ENCODE measurements at places on chromosomes 3 and 15.

GRCh38 chr15:93413745-93414144, 324.7 kb upstream of the RGMA start:
- DNase-seq: no peak

- peak; percentile 41 for DNase-seq
Observed at GRCh38 chr15:74901612-74902063, 5.0 kb downstream of the FAM219B start.

DNA sequence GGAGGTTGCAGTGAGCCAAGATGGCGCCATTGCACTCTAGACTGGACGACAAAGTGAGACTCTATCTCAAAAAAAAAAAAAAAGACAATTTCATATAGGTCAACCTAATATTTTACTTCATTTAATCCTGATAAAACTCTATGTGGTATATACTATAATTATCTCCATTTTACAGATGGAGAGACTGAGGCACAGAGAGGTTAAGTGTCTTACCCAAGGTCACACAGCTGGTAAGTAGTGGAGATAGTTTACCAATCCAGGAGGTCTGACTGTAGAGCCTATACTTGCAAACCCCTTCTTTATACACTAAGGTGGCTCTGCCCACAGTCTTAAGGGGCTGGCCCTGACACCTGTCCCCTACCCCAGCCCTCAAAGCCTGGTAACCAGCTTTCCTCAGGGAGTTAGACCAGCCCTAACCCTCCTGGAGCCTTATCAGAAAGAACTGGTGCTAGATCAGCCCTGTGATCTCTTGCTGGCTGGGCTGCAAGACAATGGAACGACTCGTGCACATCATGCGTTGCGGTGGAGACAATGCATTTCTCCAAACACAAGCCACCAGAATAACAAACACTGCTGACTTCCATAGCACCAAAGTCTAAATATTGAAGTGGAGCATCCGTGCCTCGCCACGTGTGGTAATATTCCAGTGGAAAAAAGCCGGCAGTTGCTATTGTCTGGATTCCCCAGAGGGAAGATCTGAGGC, 60.0 kb upstream of the SMAD3 start:
- no peak for DNase-seq

DNA sequence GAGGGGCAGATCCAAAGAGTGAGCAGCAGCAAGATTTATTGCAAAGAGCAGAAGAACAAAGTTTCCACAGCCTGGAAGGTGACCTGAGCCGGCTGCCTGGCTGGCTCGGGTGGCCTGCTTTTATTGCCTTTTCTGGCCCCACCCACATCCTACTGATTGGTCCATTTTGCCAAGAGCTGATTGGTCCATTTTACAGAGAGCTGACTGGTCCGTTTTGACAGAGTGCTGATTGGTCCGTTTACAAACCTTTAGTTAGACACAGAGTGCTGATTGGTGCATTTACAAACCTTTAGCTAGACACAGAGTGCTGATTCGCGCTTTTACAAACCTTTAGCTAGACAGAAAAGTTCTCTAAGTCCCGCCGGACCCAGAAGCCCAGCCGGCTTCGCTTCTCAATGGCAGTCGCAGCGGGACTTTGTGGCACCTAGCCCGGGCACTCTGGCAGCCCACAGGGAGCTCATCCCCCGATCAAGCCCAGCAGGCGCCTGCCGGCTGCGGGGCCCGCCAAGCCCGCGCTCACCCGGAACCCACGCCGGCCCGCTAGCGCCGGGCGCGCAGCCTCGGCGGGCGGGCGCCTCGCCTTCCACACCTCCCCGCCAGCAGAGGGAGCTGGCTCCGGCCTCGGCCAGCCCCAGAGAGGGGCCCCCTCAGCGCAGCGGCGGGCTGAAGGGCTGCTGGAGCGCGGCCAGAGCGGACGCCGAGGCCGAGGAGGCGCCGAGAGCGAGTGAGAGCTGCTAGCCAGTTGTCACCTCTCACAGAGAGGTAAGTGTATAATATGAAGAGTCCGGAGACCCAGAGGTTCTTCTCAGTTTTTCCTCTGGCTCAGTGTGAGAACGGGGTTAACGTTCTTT, 339.2 kb downstream of the CHL1 start:
- peak; percentile 48 for DNase-seq

DNA sequence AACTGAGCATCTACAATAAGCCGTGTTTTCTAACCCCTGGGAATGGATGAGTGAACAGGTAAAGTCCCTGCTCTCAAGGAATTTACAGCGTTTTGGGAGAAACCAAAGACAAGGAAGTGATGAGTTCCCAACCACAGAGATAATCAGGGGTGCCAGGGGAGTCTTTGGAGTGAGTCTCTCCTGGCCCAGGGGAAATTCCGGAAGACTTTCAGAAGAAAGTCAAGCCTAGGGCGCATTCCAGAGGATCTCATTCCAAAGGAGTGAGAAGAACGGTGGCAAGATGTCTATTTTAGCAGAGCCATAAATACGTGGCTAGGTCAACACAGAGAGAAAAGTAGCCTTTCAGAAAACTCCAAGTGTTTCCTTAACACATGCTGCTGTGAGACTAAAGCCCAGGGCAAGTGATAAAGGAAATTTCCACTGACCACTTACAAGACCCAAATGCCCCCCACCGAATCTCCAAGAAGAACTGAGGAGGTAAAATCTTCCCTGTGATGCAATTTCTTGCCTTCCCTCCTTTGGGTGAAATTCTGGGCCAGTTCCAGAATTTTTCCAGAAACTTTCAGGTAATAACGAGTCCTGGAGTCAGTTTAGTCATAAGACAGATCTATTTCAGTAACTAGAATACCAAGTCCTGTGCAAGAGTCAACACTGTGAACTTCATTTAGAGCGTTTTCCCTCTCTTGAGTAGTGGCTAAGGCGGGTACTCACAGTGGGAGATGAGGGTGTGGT, 437.4 kb downstream of the NR2F2 start:
- DNase-seq: no peak

DNA sequence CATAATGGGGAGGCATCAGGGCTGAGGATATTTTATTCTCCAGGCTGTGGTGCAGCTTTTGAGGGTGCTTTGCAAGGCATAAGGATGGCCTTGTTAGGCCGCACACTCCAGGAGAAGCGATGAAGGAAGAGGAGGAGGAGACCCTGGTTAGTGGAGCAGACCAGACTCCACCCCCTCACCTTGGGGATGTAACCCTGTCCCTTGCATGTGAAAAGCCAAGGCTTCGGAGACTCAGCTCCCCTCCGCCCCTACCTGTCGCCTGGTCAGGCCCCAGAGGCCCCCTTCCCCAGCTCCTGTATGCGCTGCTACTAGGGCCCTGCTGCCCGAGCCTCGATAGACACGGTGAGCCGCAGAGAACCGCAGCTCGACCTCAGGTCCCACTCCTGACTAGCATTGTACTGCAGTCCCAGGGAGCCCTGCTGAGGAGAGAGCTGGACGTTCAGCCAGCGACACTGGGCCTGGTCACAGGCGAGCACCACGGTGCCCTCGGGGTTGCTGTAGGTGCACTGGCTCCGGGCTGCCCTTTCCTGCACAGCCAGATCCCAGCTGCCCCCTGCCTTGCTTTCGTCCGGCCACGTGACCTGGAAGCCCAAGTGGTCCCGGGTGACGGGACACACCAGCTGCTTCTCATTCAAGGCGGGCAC, 10.2 kb downstream of the CPN2 start:
- no peak for DNase-seq

DNA sequence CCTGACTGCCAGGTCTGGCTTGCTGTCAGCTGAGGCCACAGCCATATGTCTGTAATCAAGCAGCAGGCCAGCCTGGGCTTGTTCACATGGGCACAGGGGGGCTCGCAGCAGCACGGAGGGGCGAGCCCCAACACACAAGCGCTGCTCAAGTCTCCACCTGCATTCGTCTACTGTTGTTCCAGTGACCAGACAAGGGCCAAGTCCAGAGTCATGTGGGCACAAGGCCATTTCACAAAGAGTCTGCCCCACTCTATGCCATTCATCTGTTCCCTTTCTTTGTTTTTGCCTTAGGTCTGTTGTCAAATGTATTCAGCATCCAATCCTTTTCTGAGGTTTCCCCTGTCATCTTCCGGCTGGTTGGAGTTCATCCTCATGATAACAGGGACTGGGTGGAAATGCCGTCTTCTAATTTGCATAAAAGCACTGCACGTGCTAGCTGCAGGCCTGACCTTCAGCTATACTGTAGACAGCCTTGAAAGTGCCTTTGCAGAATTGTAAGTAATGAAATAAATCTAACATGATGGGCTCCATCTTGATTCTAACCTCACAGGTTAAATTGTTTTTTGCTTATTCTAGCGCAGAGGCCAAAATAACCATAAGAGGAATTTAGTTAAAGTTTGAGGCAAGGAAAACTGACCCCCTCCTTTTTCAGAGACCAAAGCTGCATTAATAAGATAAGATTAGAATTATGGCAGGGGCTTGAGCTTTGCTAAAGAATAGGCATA, 28.6 kb upstream of the KBTBD12 start:
- DNase-seq: peak; percentile 99

GRCh38 chr3:61221759-61222362, 29.4 kb downstream of the FHIT start:
- no peak for DNase-seq

DNA sequence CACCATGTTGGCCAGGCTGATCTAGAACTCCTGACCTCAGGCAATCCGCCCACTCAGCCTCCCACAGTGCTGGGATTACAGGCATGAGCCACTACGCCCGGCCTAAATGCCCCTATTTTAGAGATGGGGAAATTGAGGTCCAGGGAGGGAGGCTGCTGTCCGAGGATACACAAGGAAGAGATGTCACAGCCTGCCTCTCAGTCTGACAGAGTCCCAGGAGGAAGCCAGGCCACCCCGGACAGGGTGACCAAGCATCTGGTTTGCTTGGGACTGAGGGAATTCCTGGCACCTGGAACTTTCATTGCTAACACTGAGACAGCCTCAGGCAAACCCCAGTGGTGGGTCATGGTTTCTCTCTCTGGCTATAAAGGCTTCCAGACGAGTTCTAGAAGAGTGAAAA, 30.6 kb upstream of the ADAMTS7 start:
- no peak for DNase-seq

GRCh38 chr3:77718311-77718710, 678.4 kb downstream of the ROBO2 start:
- DNase-seq: no peak

DNA sequence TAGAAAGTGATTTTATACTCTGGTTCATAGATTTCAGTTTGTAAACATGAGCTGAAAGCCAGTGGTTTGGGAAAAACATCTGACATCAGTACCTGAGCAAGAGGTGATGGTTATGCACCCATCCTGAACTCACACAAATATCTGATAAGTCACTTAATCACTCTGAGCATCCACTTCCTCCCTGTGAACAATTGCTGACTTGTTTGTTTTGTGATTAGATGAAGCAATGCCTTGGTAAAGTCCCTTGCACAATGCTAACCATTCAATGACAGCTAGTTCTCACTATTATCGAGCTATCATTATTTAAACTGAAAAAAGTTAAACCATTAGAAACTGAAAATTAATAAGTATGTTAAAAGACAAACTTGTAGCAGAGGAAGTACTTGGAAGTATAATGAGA, 303.0 kb downstream of the PLOD2 start:
- no peak for DNase-seq

DNA sequence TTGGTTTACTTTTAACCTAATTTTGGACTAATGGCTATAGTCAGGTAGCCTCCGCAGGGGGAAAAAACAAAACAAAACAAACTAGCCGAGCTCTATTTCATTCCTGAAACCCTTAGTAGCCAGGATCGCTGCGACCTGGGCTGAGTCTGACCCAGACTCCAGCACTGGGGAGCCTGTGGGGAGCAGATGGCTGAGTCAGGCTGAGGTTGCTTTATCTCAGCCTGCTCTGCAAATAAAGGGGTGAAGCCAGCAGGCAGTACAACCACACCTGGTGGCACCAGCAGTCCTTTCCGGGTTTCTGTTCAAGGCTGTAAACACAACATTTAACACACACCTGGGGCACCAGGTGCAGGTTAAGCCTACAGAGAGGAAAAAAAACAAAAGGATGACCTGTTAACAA, 27.3 kb downstream of the ABHD2 start:
- DNase-seq: peak; percentile 82

DNA sequence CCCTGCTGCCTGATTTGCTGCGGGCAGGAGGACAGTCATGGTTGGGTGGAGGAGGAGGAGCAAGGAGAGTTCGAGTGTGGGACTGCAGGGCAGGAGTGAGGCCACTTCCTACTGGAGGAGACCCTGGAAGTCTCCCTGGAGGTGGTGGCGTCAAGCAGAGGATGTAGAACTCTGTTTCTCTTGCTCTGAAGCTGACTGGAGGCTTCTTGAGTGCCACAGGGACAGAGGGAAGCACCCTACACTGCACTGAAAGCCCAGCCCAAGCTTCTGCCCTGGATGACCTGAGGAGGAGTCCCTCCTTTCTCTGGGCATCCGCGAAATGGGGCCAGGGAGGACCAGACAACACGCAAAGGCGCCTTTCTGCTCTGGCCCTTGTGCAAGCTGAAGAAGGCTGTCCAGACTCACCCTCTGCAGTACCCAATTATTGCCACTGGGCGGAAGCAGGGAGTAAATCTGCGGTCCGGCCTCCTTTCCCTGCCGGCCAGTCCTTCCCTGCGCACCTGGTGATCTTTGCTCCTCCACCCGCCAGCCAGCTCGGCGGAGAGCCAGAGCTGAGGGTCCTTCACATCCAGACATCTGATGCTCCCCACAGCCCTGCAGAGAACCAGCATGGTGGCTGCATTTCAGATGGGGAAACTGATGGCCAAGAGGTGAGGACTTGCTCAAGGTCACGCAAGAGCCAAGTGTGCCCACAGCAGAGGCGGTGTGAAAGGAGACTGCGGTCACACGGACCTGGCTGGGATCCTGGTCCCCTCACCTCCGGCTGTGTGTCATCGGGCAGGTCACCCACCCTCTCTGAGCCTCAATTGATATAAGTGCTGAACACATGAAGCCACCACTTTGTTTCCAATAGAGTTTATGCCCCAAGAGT, 207.1 kb downstream of the TBC1D2B start:
- peak; percentile 23 for DNase-seq

- DNase-seq: peak; percentile 15
Observed at GRCh38 chr3:83523470-83524073, 1435.2 kb upstream of the CADM2 start.

DNA sequence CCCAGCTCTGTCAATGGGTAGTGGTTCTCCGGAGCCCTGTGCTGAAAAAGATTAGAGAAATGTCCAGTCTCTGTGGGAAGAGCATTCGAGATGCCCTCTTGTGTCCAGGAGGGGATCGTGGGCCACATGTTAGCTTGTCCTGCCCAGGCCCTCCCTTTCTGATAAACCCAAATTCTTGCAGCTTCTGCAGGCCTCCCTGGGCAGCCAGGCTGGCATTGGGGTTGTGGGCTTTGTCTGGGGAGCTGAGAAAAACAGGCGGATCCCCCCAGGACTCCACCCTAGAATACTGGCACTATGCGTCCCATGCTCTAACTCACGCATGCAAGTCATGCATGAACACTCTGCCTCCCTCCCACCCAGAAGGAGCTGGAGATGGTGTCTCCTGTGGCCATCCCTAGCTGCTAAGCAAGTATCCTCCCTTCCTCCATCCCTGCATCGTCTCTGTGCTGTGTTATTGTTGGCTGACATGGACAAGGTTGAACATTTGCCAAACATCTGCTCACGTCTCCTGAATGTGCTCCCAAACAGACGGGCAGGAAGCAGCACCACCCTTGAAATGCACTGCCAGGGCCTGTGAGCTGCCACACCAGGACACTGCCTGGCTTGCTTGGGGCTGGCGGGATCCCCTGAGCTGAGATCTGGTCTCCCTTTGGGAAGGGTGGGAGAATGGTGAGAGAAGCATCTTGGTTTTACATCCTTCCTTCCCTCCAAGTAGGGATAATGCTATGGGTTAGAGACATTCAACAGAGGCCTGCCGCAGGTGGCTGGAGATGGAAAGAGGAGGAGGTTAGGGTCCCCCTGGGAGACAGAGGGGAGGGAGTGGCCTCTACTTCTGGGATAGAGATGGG, 26.5 kb downstream of the CFAP161 start:
- peak; percentile 24 for DNase-seq

GRCh38 chr3:195818301-195818700, 6.6 kb upstream of the MUC4 start:
- no peak for DNase-seq
